Stimulated activated CD4-positive, alpha-beta T cell treated with anti-CD3 and anti-CD28 coated beads, Interleukin-15, amount 100 ng/mL, for 24 hours (primary cell): ENCODE measurements at places on chromosomes 13 and 19.

DNA sequence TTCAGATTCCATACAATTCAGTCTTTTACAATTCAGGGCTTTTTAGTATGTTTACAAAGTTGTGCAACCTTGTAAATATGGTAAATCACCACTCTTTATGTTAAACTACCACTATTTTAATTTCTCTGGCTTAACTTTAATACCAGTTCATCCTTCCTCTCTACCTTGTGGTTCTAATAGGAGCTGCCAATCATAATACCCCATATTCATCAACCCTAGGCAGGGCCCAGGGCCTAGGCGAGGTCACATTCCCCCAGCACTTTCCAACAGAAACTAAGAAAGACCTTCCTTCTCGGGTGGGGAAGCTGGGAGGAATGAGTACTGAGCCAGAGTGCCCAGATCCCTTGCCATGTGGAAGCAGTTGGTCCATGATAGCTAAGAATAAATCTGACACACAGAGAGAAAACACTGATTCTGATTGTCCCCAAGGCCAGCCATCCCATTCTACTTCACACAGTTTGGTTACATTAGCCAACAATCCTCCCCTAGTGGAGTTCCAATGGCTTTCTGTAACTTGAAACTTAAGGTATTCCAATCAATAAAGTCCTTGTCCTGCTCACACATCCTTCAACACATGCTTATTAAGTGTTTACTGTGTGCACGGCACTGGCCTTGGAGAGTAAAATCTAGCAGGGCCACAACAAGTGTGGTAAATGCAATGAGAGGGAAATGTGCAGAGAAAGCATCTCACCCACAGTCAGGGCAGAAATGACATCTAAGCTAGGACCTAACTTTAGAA lies 76.8 kb downstream of the NUFIP1 start:
- no peak for DNase-seq

DNA sequence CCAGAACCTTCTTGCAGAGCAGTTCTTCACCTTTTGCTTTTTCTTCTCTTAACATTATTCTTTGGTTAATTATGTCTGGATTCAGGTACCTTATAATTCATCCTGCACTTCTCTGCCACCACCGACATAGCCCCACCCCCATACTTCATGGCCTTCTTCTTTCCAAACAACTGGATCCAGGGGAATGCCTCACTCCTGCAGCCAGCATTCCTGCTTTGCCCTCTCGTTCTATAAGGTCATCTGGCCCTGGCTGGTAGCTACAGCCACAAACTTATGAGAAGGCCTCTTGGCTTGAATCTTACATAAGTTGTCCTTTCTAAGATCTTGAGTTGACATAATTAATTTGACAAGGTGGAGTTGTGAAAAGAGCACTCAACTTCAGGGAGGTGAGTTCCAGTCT lies 84.1 kb upstream of the FRY start:
- no peak for DNase-seq

- no peak for DNase-seq
Observed at GRCh38 chr19:13825489-13826441, 30.5 kb downstream of the ZSWIM4 start.

GRCh38 chr19:29631450-29631849 lies 25.4 kb downstream of the POP4 start:
- DNase-seq: no peak

DNA sequence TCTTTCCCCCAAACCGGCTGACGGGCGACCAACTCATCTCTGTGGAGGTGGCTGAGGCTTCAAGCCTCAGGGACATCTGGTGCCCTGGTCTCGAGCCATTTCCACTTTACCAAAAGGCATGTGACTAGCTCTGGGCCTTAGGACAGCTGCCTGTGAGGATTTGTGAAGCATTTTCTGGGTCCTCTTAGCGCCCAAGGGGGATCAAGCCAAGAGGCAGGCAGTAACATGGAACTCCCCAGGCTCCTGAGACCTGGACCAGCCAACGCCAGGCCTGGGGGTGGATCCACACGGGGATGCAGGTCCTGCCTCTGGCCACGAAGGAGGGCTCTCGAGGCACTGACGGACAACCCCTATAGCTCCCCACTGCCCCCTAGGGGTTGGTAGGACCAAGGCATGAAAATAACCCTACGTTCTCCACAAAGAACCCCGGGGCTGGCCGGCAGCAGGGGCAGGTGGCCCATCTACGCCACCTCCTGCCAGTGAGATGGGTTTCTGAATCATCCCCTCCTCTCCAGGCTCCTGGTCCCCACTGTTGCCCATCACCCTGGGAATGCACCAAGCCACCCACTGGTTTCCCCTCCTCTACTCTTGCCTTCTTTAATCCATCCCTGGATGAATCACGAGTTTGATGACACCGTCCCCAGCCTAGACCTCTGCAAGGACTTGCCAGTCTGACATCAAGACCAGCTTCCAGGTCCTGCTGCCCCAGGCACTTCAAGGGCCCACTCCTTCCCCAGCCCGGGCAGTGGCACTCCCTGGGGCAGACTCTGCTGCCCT lies 7.0 kb upstream of the MYDGF start:
- peak; percentile 47 for DNase-seq

- no peak for DNase-seq
Observed at GRCh38 chr13:74450525-74450845, 316.3 kb upstream of the KLF12 start.

GRCh38 chr13:75173457-75174356 lies 308.3 kb downstream of the TBC1D4 start:
- no peak for DNase-seq

DNA sequence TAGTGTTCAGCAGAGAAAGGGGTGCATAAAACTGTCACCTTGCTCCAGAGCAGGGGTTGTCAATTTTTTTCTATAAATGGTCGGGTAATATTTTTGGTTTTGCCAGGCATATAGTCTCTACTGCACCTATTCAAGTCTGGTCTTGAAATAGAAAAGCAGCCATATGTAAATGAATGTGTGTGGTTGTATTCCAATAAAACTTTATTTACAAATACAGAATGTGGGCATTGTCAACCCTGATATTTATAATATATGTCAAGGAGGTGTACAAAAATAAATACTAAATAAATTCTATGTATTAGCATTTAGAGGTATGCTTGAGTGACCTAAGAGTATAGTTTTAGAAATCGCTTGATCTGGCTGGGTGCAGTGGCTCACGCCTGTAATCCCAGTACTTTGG lies 97.6 kb upstream of the SPRY2 start:
- DNase-seq: no peak

DNA sequence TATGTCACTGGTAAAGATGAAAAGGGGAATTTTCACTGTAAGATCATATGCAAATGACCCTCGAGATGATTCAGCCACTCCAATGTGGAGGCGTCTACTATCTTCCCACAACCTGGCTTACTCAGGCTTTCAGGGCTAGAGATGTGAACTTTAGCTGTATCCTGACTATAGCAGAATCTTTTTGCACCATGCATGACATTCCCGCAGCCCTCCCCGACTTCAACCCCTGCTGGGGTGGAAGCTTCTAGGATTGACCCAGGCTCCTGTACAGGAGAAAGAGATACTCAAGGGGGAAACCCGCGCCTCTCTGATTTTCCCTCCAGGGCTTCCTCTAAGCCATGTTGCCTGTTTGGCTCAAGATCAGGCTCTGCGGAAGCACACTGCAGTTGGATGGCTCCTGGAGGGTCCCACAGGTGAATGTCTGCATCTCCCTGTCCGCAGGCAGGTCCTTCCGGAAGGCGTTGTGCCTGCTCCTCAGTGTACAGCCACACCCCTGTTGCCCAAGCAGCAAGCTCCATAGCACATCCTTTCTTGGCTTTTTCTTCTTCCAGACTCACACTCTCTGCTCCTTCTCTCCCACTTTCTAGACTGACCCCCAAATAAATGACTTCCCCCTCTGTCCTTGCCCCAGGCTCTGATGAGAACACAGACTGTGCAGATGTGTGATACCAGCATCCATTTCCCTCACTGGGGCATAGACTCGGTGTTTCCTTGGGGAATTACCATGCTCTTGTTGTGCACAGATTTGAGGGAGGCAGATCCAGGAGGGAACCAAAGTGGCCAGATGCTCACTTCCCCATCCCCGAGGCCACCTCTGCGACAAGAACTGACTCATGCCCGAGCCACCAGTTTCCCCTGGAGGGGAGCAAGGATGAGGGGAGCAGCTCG lies 29.1 kb upstream of the POP4 start:
- peak; percentile 66 for DNase-seq

DNA sequence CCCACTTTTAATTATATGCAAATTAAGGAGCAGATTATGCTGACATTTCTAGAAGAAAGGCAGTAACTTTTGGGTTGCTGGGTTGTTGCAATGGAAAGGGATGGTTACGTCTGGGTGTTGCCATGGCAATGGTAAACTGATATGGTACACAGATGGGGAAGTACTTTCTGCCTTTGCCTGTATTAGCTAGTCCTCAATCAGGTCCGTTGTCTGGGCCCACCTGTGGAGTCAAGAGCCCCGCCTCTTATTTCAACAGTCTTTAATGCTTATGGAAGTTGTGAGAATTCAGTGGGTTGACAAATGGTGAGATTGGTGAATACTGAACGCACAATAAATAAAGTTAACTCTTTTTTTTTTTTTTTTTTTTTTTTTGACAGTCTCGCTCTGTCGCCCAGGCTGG lies 30.6 kb upstream of the DPP9 start:
- no peak for DNase-seq

- no peak for DNase-seq
Observed at GRCh38 chr19:46520616-46521015, 24.9 kb upstream of the PNMA8B start.

DNA sequence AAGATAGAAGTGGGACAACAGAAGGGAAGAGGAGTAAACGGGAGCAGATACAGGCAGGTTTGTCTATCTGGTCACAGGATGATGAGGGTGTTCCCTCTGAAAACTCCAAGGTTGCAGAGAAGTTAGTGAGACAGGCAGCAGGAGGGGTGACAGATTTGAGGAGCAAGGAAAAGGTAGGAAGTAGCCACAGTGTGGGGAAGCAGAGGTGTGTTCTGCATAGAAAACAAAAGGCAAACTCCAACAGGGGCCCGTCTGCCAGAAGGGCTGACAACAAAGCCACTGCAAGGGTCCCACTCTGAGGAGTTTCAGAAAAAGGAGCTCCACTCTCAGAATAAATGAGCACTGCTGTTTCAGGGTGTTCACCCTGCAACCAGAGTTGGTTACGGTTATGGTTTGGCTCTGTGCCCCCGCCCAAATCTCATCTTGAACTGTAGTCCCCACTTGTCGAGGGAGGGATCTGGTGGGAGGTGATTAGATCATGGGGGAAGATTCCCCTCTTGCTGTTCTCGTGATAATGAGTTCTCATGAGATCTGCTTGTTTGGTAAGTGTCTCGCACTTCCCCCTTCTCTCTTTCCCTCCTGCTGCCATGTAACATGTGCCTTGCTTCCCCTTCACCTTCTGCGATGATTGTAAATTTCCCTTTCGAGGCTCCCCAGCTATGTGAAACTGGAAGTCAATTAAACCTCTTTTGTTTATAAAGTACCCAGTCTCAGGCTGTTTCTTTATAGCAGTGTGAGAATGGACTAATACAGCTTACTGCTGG lies 32.1 kb downstream of the SMAD9 start:
- DNase-seq: no peak

DNA sequence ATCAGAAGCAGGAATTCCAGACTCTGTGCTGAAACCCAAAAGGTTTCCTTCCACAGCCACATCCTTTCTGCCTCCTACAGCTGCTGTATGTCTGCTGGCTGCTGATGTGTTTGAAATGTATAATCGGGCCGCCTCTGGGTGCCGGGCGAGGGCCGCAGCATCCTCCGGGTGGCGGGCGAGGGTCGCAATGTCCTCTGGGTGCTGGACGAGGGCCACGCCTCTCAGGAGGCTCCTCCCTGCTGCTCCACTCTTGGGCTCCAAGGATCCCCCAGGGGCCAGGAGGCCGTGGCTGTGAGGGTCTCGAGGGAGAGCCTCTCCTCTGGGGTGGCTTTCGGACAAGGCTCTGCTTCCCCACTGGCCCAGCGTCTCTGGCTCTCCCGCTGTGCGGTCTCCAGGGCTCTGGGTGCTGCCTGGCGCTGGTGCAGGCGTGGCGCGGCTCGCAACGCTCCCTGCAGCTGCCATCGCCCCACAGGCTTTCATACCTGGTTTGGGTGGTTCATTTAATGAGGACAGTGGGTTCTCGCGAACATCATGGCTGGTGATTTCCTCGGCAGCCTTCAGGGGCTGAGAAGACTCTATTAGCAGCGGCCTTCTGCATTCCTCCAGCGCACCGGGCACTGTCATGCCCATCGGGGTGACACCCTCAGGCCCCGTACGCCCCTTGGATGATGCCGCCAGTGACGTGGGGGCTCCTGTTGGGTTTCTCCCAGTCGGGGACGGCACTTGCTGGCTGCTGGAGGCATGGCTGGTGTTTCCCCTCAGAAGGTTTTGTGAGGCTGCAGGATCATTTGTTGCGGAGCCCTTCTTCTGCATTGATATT lies 41.8 kb upstream of the GRTP1 start:
- DNase-seq: no peak

GRCh38 chr13:93304134-93304533 lies 77.5 kb downstream of the GPC6 start:
- no peak for DNase-seq

GRCh38 chr19:7983995-7984837 lies 21.2 kb downstream of the ELAVL1 start:
- DNase-seq: no peak

GRCh38 chr13:19153782-19154450 lies 27.7 kb downstream of the TUBA3C start:
- peak; percentile 40 for DNase-seq

DNA sequence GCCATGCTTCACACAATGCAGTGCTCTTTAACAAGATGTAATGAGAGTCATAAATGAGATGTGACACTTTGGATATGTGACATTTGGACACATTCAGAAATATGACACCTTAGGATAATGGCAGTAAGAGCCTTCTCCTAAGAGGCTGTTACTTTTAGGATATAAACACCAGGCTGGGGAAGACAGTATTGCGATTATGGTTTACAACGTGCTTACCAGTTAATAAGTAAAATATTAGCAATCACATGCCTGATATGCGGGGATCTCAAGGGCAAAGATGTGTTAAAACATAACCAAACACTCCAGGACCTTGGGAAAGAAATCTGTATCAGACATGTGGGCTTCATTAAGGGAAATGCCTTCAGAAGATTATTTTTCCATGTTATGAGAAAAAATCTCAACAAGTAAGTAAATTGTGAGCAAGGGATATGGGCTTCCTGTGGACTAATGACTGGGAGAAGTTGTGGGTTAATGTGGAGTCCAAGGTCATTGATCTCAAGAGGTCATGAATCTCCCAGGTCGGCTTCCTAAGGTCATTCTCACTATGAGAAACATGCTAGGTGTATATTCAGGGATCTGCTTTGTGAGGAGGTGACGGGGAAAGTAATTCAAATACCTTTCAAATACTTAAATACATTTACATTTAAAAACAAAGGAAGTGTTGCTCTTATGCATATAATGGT lies 105.3 kb downstream of the STARD13 start:
- no peak for DNase-seq

DNA sequence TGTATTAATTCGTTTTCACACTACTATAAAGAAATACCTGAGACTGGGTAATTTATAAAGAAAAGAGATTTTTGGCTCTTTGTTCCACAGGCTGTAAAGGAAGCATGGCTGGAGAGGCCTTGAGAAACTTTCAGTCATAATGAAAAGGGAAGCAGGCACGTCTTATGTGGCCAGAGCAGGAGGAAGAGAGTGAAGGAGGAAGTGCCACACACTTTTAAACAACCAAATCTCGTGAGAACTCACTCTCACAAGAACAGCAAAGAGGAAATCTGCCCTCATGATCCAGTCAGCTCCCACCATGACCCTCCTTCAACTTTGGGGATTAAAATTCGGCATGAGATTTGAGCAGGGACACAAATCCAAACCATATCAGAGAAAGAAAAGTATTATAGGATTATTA lies 1255.9 kb upstream of the MIR17HG start:
- no peak for DNase-seq

GRCh38 chr19:48635263-48635965 lies 1.8 kb downstream of the DBP start:
- peak; percentile 81 for DNase-seq

GRCh38 chr13:35475212-35475959 lies 1.1 kb downstream of the MAB21L1 start:
- DNase-seq: peak; percentile 19
